Right lung (tissue), 10 donors: ENCODE measurements at places on chromosomes 12 and 14. TPM values are rescaled to one million over a fixed set of nuclear protein-coding genes. Genes with fewer than 3 reads are reported as not detected.

Gene C12orf42
- not detected for polyA plus RNA-seq

Gene POTEG
- 0.06 TPM for polyA plus RNA-seq

Gene ATG14
- 21.8 TPM for polyA plus RNA-seq

GRCh38 chr12:29131539-29131938 is 17.5 kb upstream of the FAR2 start:
- peak; percentile 7 for DNase-seq

DNA sequence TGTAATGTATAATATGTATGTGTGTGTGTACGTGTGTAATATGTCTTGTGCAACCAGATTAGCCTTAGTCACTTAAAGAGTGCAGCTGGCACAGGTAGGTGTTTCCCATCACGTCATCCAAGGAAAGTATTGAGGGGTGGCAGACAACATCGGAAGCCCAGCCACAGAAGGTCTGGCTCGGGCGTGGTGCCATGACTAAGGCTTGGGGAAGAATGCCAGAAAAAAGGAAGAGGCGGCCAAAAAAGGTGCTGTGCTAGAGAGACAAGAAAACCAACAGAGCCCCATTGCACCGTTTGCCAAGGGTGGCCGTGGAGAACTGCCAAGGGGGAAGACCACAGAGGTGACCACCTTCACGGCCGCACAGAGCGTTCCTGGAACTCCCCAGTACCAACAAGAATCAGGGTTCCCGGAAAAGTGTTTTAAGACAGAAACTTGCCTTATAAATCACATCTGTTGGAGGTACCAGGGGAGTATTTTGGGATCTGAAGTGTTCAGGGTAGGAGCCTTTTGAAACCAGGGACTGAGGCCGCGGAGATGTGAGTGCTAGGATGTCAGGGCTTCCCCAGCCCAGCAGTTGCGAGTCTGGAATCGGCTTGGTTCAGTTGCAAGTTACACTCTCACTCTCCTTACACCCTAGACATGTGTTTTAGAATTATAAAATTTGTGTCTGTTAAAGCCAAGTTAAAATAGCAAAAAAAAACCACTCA is 131.2 kb upstream of the DYRK2 start:
- no peak for DNase-seq

DNA sequence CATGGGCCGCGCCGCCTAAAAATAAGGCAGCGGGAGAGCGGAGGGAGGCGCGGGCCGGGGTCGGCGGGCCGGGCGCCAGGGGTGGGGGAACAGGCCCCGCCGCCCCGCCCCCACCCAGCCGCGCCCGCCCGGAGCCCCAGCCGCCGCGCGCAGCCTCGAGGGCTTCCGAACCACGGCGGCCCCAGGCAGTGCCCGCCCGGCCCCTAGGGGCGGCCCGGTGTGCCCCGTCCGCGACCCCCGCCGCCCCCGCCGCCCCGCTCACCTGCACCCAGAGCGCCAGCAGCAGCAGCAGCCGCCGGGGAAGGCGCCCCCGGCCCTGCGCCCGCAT is 519 bp downstream of the JAG2 start:
- DNase-seq, result no peak

DNA sequence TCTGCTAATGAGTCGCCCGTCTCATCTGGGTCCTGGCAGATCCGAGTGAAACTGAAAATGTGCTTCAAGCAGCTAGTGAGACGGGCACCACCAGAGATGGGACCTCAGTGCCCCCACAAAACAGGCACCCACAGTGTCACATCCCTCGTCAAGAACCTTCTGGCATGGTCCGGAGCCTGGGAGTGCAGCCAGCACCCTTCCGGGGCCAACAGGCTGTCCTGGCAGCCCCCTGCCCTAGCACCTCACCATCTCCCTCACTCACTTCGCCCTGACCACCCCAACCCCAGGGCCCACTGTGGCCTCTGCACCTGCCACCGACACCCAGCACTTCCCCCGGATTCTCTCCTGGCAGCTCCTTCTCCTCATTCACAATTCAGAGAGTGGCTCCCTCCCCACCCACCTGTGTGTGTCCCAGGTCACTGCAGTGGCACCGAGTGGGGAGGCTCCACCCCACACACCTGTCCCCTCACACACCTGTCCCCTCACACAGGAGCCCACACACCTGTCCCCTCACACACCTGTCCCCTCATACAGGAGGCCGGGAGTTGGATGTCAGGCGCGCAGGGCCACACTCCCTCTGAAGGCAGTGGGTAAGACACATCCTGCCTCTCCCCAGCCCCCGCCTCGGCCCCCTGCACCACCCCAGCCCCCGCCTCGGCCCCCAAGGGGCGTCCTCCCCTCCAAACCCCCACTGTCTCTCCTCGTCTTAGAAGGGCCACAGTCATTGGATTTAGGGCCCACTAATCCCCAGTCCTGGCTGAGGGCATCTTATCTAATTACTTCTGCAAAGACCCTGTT is 7.9 kb downstream of the GALNT9 start:
- DNase-seq, result no peak

DNA sequence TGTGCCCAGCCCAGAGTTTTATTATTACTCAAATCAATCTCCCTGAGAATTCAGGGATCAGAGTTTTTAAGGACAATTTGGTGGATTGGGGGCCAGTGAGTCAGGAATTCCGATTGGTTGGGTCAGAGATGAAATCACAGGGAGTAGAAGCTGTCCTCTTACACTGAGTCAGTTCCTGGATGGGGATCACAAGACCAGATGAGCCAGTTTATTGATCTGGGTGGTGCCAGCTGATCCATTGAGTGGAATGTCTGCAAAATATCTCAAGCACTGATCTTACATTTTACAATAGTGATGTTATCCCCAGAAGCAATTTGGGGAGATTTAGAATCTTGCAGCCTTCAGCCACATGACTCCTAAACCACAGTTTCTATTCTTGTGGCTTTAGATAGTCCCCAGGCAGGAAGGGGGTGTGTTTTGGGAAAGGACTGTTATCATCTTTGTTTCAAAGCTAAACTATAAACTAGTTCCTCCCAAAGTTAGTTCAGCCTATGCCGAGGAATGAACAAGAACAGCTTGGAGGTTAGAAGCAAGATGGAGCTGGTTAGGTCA is 89.1 kb upstream of the CNOT2 start:
- DNase-seq, result no peak

- DNase-seq, result no peak
These were observed 212.8 kb downstream of the NELL2 start for GRCh38 chr12:44663291-44663690.
